ENCODE measurements at places on chromosomes 5 and 9. TPM values are rescaled to one million over a fixed set of nuclear protein-coding genes. Genes with fewer than 3 reads are reported as not detected.

DNA sequence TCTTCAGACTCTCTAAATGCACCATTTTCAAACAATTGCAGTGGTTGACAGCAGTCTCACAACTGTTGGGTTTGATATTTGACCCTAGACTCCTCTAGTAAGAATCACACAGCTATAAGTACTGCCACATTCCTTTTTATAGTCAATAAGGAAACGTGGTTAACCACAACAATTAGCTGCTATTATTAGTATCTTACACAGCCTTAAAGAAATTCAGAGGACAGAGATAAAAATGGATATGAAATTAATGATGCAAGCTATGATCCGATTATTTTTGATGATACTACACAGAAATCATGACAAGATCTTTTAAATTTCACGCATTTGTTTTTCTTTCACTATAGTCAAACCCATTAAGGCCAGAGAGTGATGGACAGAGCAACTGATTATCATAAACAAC lies 288.6 kb upstream of the C9orf72 start:
- no peak for DNase-seq

GRCh38 chr9:123998278-123998925 lies 13.2 kb upstream of the LHX2 start:
- DNase-seq: no peak

Gene MVB12B
- 12.6 TPM for total RNA-seq

Gene SHISAL2B
- not detected for total RNA-seq

Gene CDC20B
- not detected for total RNA-seq

Data from T-cell (primary cell).